Activated gamma-delta T cell (primary cell): ENCODE measurements at places on chromosomes 12 and 14.

DNA sequence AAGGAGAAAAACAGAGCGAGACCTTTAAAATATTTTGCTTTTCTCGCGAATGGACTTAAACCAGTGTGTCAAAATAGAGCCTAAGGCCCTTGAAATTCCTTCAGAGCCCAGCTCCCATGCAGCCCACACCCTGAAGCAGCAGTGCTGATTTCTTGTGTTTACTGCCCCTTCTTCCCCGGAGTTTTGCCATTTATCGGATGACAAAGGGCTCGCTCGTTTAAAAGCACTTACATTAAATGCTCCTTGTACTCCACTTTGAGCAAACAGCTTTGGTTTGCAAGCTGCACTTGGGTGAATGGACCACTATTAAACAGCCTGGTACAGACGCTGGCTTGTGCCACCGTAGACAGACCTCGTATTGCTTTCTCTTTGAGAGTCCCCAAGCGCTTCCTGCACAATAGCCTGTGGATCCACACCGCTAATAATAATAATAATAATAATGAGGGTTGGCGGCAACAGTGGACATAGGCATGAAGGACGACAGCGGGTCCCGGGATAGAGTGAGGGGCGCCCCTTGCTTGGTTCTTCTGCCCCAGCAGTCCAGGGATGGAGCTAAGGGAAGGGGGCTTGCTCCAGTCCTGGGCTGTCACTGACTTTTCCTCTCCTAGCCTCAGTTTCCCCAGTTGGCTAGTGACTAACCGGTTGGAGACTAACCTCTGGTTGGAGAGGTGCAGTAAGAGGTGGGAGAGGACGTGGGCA lies 6.6 kb downstream of the DLK1 start:
- DNase-seq, result no peak

DNA sequence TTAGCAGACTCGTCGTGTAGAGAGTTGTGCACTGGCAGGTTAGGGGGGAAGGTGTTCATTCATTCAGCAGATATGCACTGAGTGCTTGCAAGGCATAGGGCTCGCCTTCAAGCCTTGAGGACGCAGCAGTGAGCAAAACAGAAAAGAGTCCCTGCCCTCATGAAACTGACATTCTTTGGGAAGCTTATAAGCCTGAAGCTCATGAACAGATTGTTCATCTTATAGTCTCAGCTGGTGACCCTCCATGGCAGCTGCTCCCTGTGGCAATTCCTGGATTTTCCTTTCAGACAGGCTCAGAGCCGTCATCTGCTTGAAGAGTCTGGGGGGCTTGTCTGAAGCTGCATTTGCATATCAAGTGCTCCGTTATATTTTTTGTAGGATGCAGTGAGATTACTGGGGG lies 148.4 kb downstream of the PRKCH start:
- DNase-seq, result no peak

DNA sequence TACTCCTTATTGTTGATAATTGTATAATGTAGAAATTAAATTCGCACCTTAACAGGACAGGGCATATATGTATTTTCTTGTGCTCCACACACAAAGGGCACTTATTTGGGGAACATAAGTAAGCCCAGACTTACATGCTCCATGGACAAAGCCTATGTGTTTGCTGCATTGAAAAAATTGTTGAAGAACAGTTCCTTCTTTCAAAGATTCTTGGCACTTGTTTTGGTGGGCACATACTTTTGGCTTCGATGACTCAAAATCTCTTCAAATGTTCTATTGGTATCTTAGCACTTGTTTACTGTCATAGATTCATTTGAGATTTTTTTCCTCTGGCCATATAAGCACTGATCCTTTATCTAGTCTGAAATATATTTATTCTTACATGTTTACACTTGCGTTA lies 1.4 kb upstream of the MAP4K5 start:
- no peak for DNase-seq

GRCh38 chr14:38948171-38948570 lies 154.9 kb downstream of the SEC23A start:
- no peak for DNase-seq

- DNase-seq, result no peak
These were observed 128.8 kb downstream of the LMNTD1 start for GRCh38 chr12:25424211-25424731.

DNA sequence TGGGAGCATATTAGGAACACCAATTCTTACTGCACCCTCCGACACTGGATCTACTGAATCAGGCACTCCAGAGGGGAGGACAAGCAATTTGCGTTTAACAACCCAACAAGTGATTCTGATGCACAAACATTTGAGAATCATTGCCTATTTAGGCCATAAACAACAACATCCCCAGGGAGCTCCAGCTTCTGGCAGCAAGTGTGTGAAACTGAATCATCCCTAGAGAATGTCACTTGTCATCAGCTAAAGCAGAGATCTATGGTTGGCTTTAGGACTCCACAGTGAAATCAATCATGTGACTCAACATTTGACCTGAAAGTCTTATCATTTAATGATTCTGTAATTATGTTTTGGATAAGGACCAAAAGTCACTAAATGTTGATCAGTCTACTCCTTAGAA lies 505.0 kb upstream of the FLRT2 start:
- DNase-seq, result no peak

- DNase-seq, result no peak
These were observed 1.8 kb downstream of the HSPB8 start for GRCh38 chr12:119180380-119181040.

GRCh38 chr14:45177076-45177475 lies 41.3 kb downstream of the FANCM start:
- no peak for DNase-seq

DNA sequence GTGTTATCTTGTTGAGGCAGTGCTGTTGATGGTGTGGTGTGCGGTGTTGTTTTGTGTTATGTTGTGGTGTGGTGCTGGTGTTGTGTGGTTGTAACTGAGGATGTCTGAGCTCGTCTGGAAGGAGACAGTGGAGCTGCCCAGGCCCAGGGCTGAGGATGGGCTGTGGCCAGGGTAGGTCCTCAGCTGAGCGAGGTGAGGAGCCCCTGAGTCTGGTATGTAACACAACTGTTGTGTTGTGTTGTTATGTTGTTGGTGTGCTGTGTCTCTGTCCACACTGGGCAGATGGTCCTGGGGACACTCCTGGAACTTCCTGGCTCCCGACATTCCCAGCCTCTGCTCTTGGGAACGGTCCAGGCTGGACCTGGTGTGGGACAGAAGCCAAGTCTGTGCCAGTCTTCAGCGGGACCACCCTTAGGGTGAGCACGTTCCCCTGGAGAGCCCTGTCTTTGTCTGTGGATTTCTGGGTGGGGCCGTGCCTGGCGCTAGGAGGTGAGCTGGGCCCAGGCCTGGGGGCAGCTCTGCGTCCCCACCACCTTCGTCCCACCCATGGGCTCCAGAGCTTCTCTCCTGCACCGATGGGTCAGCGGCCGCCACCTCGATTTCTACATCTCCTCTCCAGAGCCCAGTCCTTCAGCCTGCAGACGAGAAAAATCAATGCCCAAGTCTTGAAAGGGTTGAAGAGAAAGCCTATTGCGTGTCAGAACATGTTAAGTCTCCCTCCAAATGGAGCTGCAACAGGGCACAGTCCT lies 27.4 kb upstream of the SFSWAP start:
- no peak for DNase-seq

- no peak for DNase-seq
These were observed 38.7 kb upstream of the SGPP1 start for GRCh38 chr14:63766611-63767010.

DNA sequence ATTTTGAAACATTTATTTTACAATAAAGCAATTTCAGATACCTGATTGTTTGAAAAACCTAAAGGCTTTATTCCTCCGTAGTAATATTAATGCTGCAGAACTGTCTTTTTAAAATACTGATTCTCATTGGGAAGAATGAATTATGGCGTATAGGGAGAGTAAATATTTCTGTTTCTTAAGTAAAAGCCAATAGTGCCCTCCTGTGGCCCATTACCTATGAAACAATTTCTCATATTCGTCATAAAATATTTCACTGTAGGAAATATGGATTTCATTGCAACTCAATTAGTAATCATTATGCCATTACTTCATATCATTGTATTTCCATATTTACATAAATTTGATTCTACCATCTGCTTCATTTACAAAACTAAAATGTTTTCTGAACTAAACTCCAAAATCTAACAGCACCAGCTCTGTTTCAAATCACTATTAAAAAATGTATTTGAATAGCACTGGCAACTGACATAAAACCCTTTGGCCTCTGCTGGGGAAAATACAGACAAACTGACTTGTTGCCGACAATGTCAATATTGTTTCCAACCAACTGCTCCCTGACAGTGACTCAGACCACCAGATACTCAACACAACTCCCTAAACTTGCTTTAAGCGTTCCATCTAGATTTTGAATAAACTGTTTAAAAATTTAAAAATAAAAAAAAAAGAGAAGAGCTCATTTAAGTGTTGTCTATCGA lies 290.3 kb downstream of the NAV3 start:
- DNase-seq, result no peak

GRCh38 chr12:129848876-129849275 lies 54.9 kb downstream of the TMEM132D start:
- DNase-seq, result no peak

- DNase-seq, result no peak
These were observed 39.4 kb downstream of the SLC6A12 start for GRCh38 chr12:174596-174995.

DNA sequence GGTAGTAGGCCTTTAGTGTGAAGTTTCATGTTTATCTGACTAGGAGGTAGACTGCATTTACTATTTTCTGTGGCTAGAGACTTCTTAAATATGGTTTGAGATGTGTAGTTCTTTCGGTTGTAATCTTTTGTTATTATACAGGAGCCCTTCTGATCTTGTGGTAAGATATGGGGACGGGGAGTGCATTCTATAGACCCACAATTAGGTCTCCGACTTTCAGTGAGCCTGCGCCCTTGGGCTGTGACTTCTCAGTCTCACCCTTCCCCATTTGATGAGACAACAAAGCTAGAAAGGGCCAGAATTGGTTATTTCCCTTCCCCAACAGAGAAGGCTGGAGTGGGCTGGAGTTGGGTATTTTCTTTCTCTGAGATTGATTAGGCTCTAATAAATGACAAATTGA lies 130.0 kb downstream of the MSRB3 start:
- no peak for DNase-seq

DNA sequence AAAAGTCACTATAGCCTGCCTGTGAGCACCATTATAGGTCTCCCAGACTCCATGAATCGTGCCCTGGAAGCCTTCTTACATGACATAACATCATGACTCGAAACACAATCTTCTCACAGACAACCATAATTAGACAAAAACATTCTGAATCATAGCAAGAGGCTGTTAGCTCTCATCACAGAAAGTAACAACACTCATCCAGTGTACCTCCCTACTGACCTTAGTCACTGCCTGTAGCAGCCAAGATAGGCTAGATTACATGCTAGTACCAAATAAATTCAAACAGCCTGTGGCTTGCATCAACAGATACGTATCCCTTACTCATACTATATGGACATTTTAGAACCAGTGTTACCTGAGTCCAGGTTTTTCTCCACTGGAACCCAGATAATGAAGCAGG lies 663.8 kb upstream of the FOXG1 start:
- DNase-seq, result no peak

- DNase-seq, result no peak
These were observed 156.8 kb downstream of the PDE3A start for GRCh38 chr12:20525064-20525610.

- DNase-seq, result no peak
These were observed 58.1 kb downstream of the NCOR2 start for GRCh38 chr12:124509300-124509675.

DNA sequence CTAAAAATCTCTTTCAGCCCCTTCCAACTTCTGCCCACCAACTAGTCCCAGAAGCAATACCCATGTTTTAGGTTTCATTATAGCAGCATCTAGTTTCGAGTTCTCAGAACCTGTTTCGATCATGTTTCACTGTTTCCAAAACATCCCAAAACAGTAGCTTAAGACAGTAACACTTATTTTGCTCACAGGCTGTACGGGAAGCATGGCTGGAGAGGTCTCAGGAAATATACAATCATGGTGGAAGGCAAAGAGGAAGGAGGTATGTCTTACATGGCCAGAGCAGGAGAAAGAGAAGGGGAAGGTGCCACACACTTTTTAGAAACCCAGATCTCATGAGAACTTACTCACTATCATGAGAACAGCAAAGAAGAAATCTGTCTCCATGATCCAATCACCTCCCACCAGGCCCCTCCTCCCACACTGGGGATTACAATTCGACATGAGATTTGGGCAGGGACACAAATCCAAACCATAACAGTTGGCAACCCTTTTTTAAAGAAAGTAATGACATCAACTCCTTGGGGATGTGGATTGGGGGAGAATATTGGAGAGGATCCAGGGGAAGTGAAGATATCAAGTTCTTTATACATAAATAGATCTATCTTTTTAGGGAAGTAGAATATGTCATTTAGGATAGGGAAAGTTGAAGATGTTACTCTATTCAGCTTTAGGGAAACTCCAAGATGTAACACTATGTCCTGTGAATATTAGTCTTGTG lies 269.9 kb upstream of the PLEKHG7 start:
- no peak for DNase-seq

GRCh38 chr12:113786107-113786506 lies 180.0 kb downstream of the RBM19 start:
- no peak for DNase-seq

DNA sequence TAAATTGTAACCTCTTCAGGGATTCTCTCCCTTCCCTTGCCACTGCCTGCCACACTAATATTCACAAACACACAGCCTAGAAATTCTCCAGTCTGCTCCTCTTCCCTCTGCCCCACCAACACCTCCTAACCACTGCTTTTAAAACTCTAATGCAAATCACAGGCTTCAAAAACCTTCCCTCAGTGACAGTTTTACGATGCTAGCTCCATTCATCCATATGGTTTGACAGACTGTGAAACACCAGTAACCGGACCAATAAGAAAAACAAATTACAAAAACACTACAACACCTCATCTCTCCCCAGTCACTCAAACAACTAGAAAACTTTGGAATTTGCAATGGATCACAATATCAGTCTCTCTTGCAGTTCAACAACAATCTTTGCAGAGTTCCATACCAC lies 5.7 kb downstream of the DPF3 start:
- no peak for DNase-seq

DNA sequence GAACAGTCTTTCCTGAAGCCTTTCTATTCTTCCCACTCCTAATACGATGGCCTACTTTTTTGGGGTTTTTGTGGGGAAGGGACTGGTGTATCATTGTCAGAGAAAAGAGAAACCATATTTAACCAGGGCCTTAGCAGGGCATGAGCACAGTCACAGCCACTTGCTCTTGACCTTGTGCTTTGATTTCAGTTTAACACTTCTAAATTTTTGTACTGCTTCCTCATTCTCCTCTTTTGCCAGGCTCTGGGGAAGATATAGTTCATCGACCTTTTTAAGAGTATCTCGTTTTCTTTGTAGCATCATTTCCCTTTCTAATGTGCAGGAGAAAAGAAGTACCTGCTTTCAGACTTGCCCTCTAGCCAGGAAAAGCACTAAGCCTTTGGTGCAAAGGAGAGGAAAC lies 2.2 kb downstream of the ZBTB1 start:
- no peak for DNase-seq

DNA sequence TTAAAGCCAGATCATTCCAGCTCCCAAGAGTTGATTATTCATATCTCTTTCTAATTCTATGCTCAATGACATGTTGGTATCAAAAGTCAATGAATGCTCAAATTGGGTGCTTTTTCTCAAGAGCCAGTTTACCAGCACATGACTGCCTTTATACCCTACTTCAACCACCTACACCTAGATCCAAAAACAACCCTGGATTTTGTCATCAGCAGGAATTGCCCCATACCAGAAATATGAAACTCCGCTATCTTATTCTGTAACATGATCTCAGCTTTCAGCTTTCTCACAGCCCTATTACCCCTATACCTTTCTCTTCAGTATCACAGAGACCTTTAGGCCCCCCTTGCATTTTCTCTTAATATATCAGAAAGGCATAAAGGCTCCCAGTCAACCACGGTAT lies 32.3 kb upstream of the ESR2 start:
- DNase-seq, result no peak
